ENCODE measurements at places on chromosomes 13 and 19. TPM values are rescaled to one million over a fixed set of nuclear protein-coding genes. Genes with fewer than 3 reads are reported as not detected.
A peak's percentile ranks its signal among the peaks of the same experiment; 100 is the strongest.

DNA sequence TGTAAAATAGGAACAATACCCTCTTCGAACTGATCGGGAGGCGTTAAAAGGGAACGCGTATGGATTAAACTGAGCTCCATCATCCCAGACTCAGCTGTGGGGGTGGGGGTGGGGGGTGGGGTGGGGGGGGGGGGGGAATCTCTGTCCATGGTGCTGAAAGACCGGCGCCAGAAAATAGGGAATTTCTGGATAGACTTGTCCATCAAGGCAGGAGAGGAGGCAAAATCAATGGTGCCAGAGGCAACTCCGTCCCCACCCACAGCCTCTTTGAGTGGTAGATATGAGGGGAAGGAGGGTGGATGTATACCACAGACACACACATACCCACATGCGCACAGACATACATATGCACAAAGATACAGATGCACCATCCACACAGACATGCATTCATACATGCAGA, 37.4 kb downstream of the ZNF787 start:
- DNase-seq = no peak

DNA sequence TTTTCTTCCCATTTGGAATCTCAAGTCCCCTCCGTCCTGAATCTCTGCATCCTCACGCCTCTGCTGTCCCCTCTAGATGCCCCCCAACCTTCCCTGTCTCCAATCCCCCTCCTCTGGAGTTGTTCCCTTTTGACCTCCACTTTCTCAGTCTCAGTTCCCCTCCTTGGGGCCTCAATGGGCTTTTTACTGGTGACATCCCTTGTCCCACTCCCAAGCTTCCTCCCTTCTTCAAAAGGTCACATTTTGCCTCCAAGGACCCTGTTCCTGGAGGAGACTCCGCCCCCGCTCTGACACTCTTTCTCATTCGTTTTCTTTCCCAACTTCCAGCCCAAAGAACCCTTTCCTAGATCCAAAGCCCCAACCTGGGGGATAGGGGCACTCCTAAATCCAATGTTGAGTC, 1.0 kb downstream of the AP2S1 start:
- DNase-seq = no peak

DNA sequence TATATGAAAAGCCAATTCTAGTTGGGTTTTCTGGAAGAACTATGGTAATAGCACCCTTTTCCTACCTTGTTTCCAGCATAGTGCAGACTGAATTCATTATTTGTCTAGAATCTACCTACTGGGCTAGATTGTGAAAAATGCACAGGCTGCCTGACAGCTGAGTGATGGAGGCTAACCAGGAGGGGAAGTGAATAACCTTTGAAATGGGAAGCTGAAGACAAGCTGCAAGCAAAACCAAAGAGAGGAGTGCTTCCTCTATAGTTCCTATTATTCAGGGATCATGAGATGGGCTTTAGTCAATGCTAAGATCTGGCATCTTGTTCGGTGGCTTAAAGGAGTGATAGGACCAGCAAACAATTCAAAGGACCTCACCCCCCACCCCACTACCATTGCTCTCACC, 26.9 kb downstream of the MZT1 start:
- no peak for DNase-seq

GRCh38 chr13:46682707-46683106, 114.3 kb downstream of the ESD start:
- DNase-seq = no peak

- DNase-seq = no peak
Observed at GRCh38 chr13:62360609-62361008, 945.0 kb upstream of the PCDH20 start.

- DNase-seq = no peak
Observed at GRCh38 chr13:59730026-59730425, 433.7 kb downstream of the DIAPH3 start.

GRCh38 chr19:6034512-6034911, 56.6 kb upstream of the RANBP3 start:
- DNase-seq = no peak

DNA sequence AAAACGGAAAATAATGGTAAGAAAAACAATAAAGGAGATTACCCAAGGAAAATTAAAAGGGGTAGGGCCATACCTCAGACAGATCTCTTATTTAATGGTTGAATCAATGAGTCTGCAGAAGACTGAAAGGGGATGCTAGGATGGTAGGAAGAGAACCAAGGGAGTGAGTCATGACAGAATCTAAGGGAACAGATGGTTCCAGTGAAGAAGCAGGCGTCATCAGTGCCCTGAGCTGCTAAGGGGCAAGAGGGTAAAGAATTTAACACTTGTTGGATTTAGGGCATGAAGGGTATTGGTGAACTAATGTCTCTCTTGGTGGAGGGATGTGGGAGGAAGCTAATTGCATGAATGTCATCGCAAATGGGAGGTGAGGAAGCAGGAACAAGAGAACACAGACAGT, 329.2 kb upstream of the TSHZ3 start:
- no peak for DNase-seq

GRCh38 chr13:97306645-97307044, 84.5 kb downstream of the MBNL2 start:
- DNase-seq = peak; percentile 25

GRCh38 chr19:55520691-55521292, 16.1 kb downstream of the SBK2 start:
- no peak for DNase-seq

Gene CCDC124
- 84.0 TPM for total RNA-seq

Gene ZNF737
- 26.7 TPM for total RNA-seq

GRCh38 chr13:87678372-87678752, 7.2 kb downstream of the SLITRK5 start:
- DNase-seq = no peak

Gene MCF2L
- total RNA-seq = 37.4 TPM

Gene ELSPBP1
- total RNA-seq = not detected

- no peak for DNase-seq
Observed at GRCh38 chr13:33258808-33259193, 26.8 kb downstream of the STARD13 start.

DNA sequence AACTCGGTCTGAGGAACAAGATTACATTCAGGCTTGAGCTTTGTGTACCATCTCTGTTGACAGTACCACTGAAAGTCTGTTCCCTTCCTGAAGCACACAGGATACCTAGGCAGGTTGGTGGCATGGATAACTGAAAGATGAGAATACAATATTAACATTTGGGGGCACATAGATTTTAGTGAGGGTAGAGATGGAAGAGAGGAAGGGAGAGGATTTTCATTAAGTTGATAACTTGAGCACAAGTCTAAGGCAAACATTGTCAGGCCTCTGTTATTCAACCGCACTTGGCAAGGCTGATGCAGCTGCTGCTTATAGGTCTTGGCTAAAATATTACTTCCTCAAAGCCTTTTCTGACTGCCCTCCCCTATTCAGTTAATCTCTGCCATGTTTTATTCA, 10.9 kb downstream of the MIR17HG start:
- DNase-seq = peak; percentile 23

Gene TEX26
- total RNA-seq = not detected

GRCh38 chr13:32246468-32246867, 68.7 kb downstream of the ZAR1L start:
- peak; percentile 51 for DNase-seq

Measured in body of pancreas (tissue), 4 donors.